ENCODE measurements at places on chromosomes 12 and 14. TPM values are rescaled to one million over a fixed set of nuclear protein-coding genes. Genes with fewer than 3 reads are reported as not detected.

C12orf50 gene
- 0.19 TPM for polyA plus RNA-seq

PZP gene
- 0.40 TPM for polyA plus RNA-seq

CLEC14A gene
- polyA plus RNA-seq: 16.3 TPM

PKP2 gene
- polyA plus RNA-seq: 21.3 TPM

TBX5 gene
- not detected for polyA plus RNA-seq

CCDC184 gene
- polyA plus RNA-seq: 0.39 TPM

TAS2R30 gene
- polyA plus RNA-seq: not detected

SYNDIG1L gene
- 0.39 TPM for polyA plus RNA-seq

MGST1 gene
- 46.1 TPM for polyA plus RNA-seq

MGP gene
- polyA plus RNA-seq: 52.5 TPM

NGB gene
- not detected for polyA plus RNA-seq

CLEC1B gene
- polyA plus RNA-seq: 0.64 TPM

KRT6C gene
- polyA plus RNA-seq: not detected

CBLN3 gene
- polyA plus RNA-seq: 3.4 TPM

CLEC2A gene
- not detected for polyA plus RNA-seq

AKAP3 gene
- polyA plus RNA-seq: 4.1 TPM

NKX2-8 gene
- polyA plus RNA-seq: not detected

LRRK2 gene
- polyA plus RNA-seq: 45.1 TPM

KRT6B gene
- polyA plus RNA-seq: not detected

PALS1 gene
- polyA plus RNA-seq: 152 TPM

MBIP gene
- 60.4 TPM for polyA plus RNA-seq

ANKS1B gene
- 3.9 TPM for polyA plus RNA-seq

PACS2 gene
- polyA plus RNA-seq: 59.3 TPM

ITPK1 gene
- 30.4 TPM for polyA plus RNA-seq

CCDC38 gene
- polyA plus RNA-seq: 0.48 TPM

MYH7 gene
- polyA plus RNA-seq: 0.32 TPM

AACS gene
- polyA plus RNA-seq: 21.9 TPM

NUBPL gene
- polyA plus RNA-seq: 16.4 TPM

C2CD5 gene
- 67.0 TPM for polyA plus RNA-seq

KRT3 gene
- polyA plus RNA-seq: not detected

EPYC gene
- not detected for polyA plus RNA-seq

PPFIA2 gene
- 3.5 TPM for polyA plus RNA-seq

DDX24 gene
- polyA plus RNA-seq: 157 TPM

PNMA1 gene
- polyA plus RNA-seq: 101 TPM

SLC4A8 gene
- polyA plus RNA-seq: 3.5 TPM
